Ovary (tissue), 10 donors: ENCODE measurements at places on chromosomes 5 and 9. TPM values are rescaled to one million over a fixed set of nuclear protein-coding genes. Genes with fewer than 3 reads are reported as not detected.

Gene ELAVL2
- polyA plus RNA-seq, result 0.88 TPM

Gene AK8
- 0.64 TPM for polyA plus RNA-seq

Gene CORO2A
- 0.33 TPM for polyA plus RNA-seq

Gene MRPL41
- polyA plus RNA-seq, result 54.8 TPM

Gene MARVELD2
- 1.7 TPM for polyA plus RNA-seq
